ENCODE measurements at places on chromosomes 3 and 15.

- DNase-seq = no peak
Observed at GRCh38 chr3:196559826-196560225, 8.5 kb downstream of the WDR53 start.

DNA sequence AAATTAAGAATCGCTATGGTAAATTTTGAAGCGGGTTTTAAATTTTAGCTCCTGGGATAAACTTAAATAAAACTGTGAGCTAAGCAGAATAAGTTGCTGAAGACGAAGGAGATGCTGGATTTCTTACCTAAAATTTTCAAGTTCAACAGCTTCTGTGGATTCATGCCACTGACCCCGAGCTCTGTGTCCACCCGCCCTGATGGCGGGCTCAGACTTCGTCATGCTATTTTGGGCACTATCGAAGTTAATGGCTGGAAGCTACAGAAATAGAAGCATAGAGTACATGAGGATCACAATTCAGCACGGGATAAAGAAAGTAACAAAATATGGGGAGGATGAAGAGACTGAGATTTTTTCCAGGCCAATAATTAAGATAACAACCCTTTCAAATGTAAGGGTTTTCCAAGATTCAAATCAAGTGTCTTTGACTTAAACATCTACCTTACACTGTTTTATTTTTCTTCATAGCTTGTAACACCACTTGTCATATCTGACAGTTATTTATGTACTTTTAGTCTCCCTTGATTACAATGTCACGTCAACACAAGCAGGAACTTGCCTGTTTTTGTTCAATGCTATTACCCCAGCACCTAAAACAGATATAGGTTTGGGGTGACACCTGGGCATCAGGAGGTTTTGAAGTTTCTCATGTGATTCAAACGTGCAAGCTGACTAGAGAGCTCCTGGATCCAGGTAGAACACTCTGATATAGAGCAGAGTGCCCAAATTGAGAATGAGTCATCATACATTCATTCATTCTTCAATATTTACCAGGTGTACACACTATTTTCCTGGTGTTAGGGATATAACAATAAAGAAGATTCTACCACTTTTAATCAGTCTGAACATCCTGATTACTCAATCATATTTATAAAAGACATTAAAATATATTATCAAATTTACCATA, 23.0 kb downstream of the NEK10 start:
- DNase-seq = no peak

DNA sequence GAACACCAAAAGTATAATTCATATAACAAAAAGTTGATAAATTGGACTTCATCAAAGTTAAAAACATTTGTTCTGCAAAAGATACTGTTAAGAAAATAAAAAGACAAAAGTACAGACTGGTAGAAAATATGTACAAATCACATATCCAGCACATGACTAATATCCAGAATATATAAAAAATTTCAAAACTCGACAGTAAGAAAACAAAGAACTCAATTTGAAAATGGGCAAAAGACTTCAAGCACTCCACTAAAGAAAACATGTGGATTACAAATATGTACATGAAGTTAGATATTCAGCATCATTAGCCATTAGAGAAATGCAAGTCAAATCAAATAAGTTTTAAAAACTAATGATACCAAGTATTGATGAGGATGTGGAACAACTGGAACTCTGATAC, 6.7 kb downstream of the GK5 start:
- DNase-seq = no peak

GRCh38 chr3:114144909-114145688, 33.8 kb downstream of the DRD3 start:
- DNase-seq = no peak

DNA sequence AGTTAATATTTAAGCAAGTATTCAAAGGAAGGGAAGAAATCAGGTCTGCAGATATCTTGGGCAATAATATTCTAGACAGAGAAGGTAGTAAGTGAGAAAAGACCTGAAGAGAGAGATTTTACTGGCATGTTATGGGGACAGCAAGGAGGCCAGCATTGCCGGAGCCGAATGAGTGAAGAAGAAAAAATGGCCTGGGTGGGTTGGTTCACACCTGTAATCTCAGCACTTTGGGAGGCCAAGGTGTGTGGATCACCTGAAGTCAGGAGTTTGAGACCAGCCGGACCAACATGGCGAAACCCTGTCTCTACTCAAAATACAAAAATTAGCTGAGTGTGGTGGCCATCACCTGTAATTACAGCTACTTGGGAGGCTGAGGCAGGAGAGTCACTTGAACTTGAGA, 164.7 kb downstream of the VGLL3 start:
- DNase-seq = no peak

GRCh38 chr3:44050101-44050500, 191.6 kb upstream of the TOPAZ1 start:
- DNase-seq = no peak

DNA sequence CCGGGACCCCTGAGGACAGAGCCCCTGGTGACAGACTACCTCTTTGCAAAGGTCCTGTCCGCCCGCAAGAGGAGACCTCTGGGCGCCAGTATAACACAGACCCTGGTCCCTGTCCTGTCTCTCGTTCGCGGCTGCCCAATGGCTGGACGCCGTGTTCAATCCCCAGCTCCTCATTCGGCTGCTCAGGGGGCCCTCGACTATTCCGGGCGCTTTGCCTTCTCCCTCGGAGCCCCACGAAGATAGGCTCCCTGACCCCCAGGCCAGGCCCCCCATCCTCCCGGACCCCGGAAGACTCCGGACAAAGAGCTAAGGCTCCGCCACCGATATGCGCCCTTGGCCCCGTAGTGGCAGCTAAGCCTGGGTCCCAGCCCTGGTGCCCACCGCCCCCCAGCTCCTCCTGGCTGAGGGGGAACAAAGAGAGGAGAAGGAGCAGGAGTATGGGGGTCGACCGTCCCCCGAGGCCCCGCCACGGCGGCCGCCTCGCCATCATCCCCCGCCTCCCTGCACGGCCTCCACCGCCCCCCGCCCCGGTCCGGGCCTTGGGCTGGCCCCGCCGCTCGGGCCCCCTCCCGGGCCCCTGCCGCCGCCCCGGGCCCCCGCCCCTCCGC, 437 bp downstream of the CELSR3 start:
- DNase-seq = peak; percentile 16

GRCh38 chr3:8793242-8793641, 23.8 kb upstream of the OXTR start:
- DNase-seq = no peak

DNA sequence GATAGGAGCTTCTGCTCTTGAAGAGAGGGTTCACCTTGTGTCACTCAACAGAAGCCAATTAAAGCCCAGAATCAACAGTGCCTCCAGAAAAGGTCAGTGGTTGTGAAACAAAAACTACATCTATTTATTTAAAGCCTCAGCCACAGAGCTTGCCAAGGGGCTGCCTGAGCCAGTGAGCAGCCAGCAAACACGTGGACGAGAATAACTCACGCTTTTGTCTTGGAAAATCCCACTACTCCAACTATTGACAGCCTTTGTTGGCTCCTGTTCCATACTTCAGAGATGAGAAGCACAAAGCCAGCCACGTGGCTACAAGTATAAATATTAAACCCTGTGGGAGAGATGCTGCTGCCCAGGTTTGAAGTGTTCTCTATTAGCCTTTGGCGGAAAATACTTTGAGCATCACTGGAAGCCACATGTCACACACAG, 10.3 kb downstream of the GPR156 start:
- no peak for DNase-seq

- no peak for DNase-seq
Observed at GRCh38 chr15:25243800-25244097, 195.1 kb downstream of the UBE3A start.

- no peak for DNase-seq
Observed at GRCh38 chr3:71551311-71551919, 32.1 kb downstream of the FOXP1 start.

- no peak for DNase-seq
Observed at GRCh38 chr15:74312445-74313007, 54.9 kb downstream of the CYP11A1 start.

DNA sequence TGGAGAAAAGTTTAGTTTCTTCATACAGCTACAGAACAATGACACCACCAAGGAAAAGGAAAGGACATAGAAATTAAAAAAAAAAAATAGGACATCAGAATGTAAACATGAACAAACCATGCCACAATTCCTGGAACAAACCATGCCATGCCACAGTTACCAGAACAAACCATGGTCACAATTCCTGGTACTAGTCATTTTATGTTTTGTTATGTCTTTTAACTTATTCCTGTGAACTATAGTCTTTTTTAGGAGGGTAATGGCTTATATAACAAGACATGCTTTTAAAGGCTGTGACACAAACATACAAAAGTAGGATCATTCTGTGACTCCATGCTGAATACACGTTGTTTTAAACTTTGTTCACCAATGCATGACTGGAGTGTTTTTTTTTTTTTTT, 42.8 kb downstream of the CD47 start:
- no peak for DNase-seq

- no peak for DNase-seq
Observed at GRCh38 chr15:89646416-89647141, 8.7 kb downstream of the KIF7 start.

DNA sequence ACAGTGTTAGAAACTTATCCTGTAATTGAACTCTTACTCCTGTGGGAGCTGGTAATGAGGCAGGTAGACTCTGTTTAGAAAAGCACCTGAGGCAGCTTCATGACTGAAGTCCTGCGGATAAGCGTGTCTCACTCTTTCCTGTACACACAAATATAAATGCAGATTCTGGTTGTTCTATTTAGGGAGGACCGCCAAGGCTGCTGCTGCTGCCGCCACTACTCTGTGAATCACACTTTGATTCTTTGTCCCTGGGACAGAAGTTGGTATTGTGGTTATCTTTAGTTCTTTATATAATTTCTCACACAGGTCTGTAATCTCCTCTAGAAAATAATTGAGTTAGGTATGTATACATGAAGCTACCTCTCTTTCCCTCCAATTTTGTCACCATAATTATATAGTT, 3.6 kb downstream of the LSAMP start:
- no peak for DNase-seq

DNA sequence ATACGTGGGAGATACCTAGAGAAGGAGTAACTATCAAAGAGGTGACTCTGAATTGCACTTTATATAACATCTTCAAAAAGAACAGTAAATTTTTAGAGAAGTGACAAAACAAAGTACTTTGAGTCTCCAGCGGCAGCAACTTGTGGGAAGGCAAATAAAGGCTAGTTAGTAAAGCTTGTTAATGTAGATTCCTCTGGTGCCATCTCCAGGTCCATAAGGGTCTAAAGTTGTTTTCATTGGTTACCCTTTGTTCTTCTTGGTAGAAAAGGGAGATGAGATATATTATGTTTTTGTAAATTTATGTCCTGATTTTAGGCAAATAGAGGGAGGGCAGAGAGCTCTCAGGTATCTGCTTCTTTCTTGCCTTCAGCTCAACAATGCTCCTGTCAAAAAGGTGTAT, 161.6 kb downstream of the MYRIP start:
- DNase-seq = no peak

GRCh38 chr15:72306211-72306785, 13.7 kb downstream of the CELF6 start:
- peak; percentile 28 for DNase-seq

GRCh38 chr3:123872621-123873020, 11.5 kb downstream of the MYLK start:
- DNase-seq = no peak

- DNase-seq = no peak
Observed at GRCh38 chr15:55789066-55789660, 46.2 kb upstream of the PRTG start.

GRCh38 chr15:42384597-42384996, 25.3 kb downstream of the CAPN3 start:
- no peak for DNase-seq

DNA sequence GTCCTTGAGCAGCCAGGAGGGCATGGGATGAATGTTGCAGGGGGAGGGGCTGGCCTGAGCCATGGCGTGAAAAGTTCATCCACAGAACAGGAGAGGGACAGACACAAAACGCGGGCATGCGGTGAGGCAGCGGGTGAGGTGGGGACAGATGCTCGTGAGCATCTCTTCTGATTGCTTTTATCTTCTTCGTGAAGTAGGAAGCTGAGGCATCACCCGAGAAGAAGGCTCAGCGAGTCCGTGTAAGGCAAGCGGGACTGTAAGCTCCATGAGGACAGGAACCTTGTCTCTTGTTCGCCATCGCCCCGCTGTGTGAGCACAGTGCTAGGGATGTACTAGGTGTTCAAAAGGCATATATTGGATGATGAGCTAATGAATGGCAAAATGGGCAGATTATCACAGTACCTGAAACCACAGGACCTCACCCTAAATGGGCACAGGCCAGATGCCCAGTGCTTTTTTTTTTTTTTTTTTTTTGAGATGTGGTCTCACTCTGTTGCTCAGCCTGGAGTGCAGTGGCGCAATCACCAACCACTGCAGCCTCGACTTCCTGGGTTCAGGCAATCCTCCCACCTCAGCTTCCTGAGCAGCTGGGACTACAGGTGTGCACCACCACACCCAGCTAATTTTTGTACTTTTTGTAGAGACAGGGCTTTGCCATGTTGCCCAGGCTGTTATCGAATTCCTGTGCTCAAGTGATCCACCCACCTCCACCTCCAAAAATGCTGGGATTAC, 46.8 kb downstream of the CPN2 start:
- DNase-seq = no peak

DNA sequence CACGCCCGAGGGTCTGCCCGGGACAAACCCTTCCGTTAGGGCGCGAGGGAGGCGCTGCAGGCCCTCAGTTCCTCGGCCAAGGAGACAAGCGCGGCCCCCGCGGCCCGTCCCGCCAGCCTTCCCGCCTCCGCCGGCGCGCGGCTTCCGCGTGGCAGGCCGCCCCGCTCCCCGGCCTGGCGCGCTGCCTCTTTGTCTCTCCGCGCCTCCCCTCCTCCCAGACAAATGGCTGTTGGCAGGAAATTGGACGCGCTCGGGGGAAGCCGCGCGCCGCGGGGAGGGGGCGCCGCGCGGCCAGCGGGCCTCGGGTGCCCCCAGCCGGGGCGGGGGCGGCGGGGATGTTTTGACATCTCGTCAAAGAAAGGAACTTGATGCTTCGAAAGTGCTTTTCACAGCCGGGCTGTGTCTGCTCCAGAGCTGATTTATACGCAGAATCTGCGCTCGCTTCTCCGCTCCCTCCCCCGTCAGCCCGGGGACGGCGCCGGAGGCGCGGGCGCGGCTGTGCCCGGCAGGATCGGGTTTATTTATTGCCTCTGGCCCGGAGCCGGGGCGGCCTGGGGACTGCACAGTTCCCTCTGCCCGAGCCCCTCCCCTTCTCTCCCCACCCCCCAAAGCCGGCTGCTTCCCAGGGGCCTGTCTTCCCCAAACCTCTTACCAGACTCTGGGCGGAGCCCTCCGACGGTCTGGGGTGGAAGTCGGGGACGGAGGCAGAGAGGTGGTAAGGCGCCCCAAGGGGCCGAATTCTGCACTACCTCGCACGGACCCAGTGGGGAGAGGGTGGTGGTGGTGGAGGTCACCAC, 20.7 kb downstream of the SHF start:
- DNase-seq = peak; percentile 72

DNA sequence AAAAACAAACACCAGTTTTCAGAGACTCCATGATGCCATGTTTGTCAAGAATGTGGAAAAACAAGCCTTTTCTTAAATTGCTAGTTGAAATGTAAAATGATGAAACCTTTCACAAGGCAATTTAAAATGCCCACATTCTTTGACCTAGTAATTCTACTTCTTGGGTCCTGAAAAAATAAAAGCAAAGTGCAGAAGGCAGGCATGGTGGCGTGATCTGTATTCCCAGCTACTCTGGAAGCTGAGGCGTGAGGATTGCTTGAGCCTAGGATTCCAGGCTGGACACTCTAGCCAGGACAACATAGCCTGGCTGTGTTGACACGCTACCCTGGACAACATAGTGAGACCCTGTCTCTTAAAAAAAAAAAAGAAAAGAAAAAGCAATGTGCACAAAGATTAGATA, 4.3 kb upstream of the MORF4L1 start:
- DNase-seq = no peak

GRCh38 chr3:127940116-127940515, 25.1 kb downstream of the KBTBD12 start:
- no peak for DNase-seq
